ENCODE measurements at places on chromosomes 11 and 22. TPM values are rescaled to one million over a fixed set of nuclear protein-coding genes. Genes with fewer than 3 reads are reported as not detected.

BDNF gene
- total RNA-seq: not detected

CYP2D6 gene
- 2.5 TPM for total RNA-seq

LRRC75B gene
- 1.6 TPM for total RNA-seq

BATF2 gene
- 0.67 TPM for total RNA-seq

NFAM1 gene
- total RNA-seq: 0.07 TPM

CLDN5 gene
- not detected for total RNA-seq

DNA sequence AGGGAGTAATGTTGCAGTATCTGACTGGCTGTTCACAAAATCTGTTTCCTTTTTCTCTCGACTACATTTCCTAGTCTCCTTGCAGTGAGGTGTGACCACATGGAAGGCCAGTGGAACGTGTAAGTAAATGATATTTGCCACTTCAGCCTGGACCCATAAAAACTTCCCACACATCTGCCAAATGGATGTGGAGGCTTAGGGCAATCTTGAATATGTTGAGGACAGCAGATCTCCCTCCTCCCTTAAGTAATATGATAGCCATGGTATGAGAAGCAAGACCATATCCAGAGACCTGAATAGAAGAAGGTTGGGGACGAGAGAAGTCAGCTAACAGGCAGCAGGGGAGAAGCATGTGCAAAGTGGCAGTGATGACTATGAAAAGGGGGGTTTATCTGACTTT, 33.0 kb upstream of the C11orf87 start:
- H3K4me3 ChIP-seq: no peak overlapping the region
- no peaks in the 10 kb centered on the region for H3K27me3 ChIP-seq
- no peak overlapping the region for H3K27ac ChIP-seq
- no peaks in the 10 kb centered on the region for H3K36me3 ChIP-seq
- no peaks in the 10 kb centered on the region for H3K4me1 ChIP-seq
- no peak for DNase-seq

DNA sequence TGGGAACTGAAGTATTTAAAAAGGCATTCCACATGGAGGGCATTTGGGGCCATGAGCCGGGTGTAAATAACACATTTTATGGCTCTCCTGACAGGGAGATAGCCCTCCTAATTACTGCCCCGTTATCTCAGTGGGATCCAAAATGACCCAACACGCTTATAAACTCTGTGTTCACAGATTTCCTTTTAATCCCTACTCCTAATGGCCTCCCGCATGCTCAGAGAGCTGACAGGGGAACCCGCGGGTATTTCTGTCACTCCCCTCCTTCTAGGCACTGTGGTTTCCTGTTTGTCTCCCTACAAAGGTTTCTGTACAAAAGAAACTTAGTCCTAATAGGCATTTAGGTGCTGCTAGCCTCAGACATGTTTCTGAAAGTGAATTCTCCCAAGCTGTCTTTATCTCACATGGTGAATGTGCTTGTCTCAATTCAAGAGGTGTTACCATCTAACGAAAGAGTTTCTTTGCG, 202.8 kb upstream of the SEZ6L start:
- H3K4me3 ChIP-seq: no peak overlapping the region
- DNase-seq: no peak
- H3K27me3 ChIP-seq: peaks cover 11% of the 10 kb centered on the region
- H3K36me3 ChIP-seq: no peaks in the 10 kb centered on the region
- H3K4me1 ChIP-seq: peaks cover 5% of the 10 kb centered on the region
- no peak overlapping the region for H3K27ac ChIP-seq

DNA sequence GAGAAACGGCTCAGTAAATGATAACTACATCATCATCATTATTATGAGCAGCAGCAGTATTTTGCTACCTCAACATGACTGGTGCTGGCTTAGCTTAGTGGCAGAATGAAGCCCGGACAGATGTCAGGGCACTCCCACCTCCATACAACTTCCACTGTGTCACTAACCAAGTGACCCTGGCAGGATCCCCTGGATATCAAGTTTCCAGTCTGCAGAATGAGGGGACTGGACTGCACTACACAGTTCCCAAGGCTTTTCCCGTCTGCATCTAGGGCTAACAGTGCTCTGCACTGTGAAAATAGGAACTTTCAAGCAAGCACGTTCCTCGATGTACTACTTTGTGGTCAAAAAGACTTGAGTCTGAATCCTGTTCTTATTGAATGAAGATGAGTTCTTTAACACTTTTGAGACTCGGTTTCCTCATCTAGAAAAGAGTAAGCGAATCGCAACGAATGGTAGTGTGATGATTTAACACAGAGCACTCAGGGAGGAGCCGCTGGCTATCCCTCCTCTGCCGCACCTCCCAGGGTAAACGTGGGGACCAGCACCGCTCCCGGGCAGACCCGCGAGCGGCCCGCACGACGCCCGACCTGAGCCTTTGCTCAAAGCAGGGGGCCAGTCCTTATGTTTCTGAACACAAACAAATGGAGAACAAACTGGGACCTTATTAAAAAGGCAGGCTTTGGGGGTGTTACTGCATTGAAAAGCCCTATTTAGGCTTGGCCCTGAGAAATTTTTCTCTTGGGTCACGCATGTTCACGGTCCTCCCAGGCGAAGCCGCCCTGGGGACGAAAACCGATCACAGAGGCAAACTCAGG, 910 bp downstream of the CLTCL1 start:
- H3K4me1 ChIP-seq: peaks cover 25% of the 10 kb centered on the region
- peaks cover 53% of the 10 kb centered on the region for H3K27me3 ChIP-seq
- no peaks in the 10 kb centered on the region for H3K36me3 ChIP-seq
- no peak overlapping the region for H3K27ac ChIP-seq
- H3K4me3 ChIP-seq: peak overlapping the region; percentile 58

GRCh38 chr11:70073871-70074371, 4.2 kb upstream of the ANO1 start:
- H3K4me1 ChIP-seq: no peaks in the 10 kb centered on the region
- H3K36me3 ChIP-seq: no peaks in the 10 kb centered on the region
- H3K27ac ChIP-seq: no peak overlapping the region
- no peak overlapping the region for H3K4me3 ChIP-seq
- H3K27me3 ChIP-seq: peaks cover 72% of the 10 kb centered on the region

- H3K4me1 ChIP-seq: no peaks in the 10 kb centered on the region
- DNase-seq: no peak
- no peak overlapping the region for H3K4me3 ChIP-seq
- H3K27ac ChIP-seq: no peak overlapping the region
These were observed 762.2 kb downstream of the ETS1 start for GRCh38 chr11:127825183-127825582.

DNA sequence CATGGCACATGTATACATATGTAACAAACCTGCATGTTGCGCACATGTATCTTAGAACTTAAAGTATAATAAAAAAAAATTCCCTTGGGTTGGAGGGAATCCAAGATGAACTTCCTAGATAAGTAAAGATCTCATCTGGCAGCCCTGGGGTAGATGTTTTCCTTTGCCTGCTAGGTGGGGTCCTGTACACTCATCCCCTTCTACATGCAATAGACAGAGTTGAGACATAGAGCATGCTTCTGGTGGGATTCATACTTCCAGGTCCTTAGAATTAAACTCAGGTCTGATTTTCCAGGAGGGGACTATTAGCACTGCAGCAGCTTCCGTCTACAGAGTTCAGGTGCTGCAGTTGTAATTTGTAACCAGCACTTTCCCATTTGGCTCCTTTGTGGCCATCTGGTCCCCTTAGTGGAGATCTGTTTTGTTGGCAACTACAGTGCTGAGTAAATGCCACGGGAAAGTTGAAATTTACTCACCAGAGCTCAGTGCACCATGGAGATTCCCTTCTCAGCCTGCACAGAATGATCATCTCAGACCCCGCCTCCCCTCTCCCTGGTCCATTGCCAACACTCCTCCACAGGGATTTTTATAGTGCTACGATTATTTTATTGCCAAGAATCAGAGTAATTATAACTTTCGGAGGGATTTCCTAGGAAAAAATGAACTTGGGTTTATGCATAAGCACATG, 220.1 kb upstream of the E2F8 start:
- no peaks in the 10 kb centered on the region for H3K36me3 ChIP-seq
- peaks cover 10% of the 10 kb centered on the region for H3K27me3 ChIP-seq

- H3K36me3 ChIP-seq: no peaks in the 10 kb centered on the region
- H3K27ac ChIP-seq: no peak overlapping the region
- H3K27me3 ChIP-seq: peaks cover 8% of the 10 kb centered on the region
- no peak for DNase-seq
- no peaks in the 10 kb centered on the region for H3K4me1 ChIP-seq
- H3K4me3 ChIP-seq: no peak overlapping the region
These were observed 189.8 kb upstream of the PITPNB start for GRCh38 chr22:28108851-28109250.

DNA sequence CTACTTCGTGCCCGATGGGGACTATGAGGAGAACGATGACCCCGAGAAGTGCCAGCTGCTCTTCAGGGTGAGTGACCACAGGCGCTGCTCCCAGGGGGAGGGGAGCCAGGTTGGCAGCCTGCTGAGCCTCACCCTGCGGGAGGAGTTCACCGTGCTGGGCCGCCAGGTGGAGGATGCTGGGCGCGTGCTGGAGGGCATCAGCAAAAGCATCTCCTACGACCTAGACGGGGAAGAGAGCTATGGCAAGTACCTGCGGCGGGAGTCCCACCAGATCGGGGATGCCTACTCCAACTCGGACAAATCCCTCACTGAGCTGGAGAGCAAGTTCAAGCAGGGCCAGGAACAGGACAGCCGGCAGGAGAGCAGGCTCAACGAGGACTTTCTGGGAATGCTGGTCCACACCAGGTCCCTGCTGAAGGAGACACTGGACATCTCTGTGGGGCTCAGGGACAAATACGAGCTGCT, 751 bp downstream of the FIBIN start:
- no peaks in the 10 kb centered on the region for H3K27me3 ChIP-seq
- no peaks in the 10 kb centered on the region for H3K36me3 ChIP-seq
- no peaks in the 10 kb centered on the region for H3K4me1 ChIP-seq
- no peak overlapping the region for H3K4me3 ChIP-seq
- no peak for DNase-seq

DNA sequence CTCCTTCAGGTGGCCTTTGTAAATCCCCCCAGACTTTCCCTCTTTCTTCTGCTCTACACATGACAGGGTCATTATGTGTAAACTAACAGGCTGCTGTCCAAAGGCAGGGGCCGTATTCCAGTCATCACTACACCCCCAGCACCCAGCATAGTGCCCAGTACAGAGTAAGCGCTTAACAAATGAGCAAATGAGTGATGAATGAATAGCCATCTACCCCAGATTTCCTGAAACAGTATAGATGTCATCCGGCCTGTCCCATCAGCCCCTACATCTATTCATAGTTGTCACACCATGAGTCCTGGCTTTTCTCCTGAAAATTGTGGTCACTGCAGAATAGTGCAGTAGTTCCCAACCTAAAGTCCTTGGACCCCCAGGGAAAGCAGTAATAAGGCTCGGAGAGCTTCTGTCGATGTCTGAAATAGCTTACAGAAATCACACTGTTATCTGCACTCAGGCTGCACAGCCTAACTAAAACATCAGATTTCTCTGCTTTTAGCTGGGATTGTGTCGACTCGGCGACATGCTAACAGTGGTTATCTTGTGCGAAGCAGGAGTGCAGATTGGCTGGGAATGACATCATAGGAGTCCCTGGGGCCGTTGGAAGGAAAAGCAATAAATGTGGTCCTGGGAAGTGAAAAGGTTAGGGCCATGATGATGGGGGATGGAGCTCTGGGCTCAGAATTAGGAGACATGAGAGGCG, 143.8 kb upstream of the NECTIN1 start:
- peaks cover 3% of the 10 kb centered on the region for H3K27me3 ChIP-seq
- H3K36me3 ChIP-seq: no peaks in the 10 kb centered on the region
- no peaks in the 10 kb centered on the region for H3K4me1 ChIP-seq
- no peak overlapping the region for H3K27ac ChIP-seq

GRCh38 chr11:4763096-4763495, 6.6 kb downstream of the OR51F1 start:
- no peaks in the 10 kb centered on the region for H3K4me1 ChIP-seq
- DNase-seq: no peak
- no peaks in the 10 kb centered on the region for H3K36me3 ChIP-seq

DNA sequence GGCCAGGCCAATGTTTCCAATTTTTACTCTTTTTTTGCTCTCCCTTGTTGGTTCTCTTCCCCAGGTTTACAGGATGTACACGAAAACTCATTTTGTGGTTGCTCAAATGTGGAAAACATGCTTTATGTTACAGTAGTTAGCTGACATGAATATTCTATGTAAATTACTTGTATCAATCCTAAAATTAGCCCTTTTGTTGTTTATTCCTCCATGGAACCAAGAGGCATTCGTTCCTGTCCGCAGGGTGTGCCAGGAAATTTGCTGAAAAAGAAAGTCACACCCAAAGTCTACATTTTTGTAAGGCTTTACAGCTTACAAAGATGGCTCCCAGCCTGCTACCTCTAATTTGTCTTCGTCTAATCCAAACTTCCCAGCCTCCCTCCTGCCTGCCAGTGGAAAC, 652.3 kb downstream of the ETS1 start:
- no peak overlapping the region for H3K27ac ChIP-seq
- H3K4me1 ChIP-seq: no peaks in the 10 kb centered on the region

DNA sequence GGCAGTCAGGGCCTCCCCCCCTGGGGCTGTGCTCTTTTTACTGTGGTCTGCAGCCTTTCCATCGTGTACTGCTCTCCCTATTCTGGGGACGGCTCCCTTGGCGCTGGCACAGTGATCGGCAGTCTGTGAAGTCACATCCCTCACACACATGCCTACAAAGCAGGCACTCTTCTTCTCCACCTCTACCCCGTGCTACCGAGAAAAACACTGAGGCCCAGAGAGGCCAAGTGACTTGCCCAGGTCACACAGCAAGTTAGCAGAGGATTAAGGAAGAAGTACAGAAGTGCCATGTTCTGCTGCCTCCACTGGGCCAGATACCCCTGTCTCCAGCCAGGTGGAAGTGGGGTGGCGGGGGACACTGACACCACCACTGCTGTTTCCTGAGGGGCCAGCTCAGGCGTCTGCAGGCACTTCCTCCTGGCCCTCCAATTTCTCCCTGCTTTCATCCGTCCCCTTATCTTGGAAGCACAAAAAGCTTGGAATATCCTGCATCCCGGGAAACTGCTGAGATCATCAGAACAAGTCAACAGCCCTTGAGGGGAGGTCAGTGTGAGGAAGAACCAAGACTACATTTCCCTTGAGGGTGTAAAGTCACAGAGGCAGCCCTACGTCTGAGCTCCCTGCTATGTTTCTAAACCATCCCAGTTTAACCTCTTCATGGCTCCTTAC, 30.2 kb upstream of the KLHL35 start:
- DNase-seq: no peak
- H3K4me3 ChIP-seq: no peak overlapping the region
- H3K4me1 ChIP-seq: no peaks in the 10 kb centered on the region
- H3K36me3 ChIP-seq: no peaks in the 10 kb centered on the region

- H3K27ac ChIP-seq: no peak overlapping the region
- peaks cover 27% of the 10 kb centered on the region for H3K4me1 ChIP-seq
- no peaks in the 10 kb centered on the region for H3K36me3 ChIP-seq
- DNase-seq: no peak
- H3K4me3 ChIP-seq: no peak overlapping the region
- peaks cover 73% of the 10 kb centered on the region for H3K27me3 ChIP-seq
These were observed 1.4 kb upstream of the PRSS23 start for GRCh38 chr11:86798988-86799387.

Data from activated CD8-positive, alpha-beta memory T cell treated with anti-CD3 and anti-CD28 coated beads, Interleukin-2, amount 10 ng/mL, durations not matched to agents 7 days and 5 days (primary cell).